ENCODE measurements at places on chromosomes 11 and 22. TPM values are rescaled to one million over a fixed set of nuclear protein-coding genes. Genes with fewer than 3 reads are reported as not detected.
A peak's percentile ranks its signal among the peaks of the same experiment; 100 is the strongest.

GGTLC2 gene
- total RNA-seq = not detected

- peak; percentile 48 for DNase-seq
Measured at GRCh38 chr22:36839356-36840073, 21.3 kb upstream of the NCF4 start.

DNA sequence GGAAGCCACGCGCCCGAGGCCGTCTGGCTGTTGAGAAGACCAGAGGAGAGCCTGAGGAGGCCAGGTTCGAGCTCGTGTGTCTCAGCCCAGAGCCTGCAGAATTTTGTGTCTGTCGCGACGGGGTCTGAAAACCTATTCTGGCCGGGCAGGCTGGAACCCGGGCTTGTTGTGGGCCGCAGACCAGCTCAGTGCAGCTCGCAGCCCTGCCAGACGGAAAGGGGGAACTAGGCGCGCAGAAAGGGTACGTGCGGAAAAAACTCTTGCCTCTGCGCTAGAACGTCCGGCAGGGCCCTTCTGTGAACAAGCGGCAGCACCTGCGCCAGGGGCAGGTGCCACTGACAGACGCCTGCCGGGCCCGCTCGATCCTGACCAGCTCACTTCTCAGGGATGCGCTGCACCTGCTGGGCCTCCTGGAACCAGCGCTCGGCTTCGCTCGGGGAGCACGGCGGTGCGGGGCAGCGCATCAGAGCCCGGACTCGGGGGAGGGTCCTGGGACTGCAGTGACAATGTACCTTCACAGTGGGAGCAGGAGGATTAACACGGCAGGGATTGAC is 409.3 kb downstream of the BRD1 start:
- DNase-seq = no peak

DNA sequence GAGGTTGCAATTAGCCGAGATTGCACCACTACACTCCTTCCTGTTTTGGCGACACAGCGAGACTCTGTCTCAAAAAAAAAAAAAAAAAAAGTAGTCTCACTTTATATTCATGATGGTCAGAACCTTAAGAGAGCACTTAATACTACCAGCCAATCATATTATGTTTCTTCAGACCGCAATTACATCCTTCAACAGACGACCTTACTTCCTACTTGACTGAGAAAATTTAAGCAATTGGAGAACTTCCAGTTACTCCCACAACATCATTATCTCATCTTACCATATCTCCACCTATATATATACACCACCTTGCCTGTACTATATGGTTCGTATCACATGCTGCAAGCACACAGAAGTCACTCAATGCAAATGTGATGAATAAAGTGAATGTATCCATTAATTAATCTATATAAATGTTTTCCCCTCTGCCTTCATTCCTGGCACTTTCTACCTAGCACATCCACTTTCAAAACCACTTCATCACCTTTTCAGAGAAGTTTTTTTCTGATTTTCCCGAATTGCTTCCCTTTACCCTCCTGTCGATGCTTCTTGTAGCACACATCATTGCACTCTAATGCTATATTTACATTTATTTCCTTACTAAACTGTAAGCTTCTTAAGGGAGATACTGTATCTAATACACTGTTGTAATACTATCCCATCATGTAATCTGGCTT is 13.8 kb downstream of the ATP5MG start:
- DNase-seq = no peak

DNA sequence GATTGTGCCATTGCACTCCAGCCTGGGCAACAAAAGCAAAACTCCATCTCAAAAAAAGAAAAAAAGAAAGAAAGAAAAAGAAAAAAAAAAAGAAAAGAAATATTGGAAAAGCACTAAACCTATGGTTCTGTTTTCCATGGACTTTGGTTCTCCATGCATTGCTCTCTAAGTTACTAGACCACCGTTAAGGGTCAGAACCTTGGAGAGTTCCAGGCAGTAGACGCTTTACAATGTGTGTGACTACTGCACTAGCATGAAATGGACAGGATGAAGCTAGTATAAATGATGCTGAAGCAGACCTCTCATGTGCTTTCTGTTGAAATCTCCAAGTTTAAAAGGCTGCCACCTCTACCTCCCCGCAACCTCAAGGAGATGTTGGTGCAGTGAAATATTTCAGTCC is 63.5 kb downstream of the SIK2 start:
- no peak for DNase-seq

GRCh38 chr11:76424379-76424778 is 20.4 kb upstream of the EMSY start:
- no peak for DNase-seq

- DNase-seq = no peak
Measured at GRCh38 chr22:30333707-30334087, 7.0 kb upstream of the TBC1D10A start.

DNA sequence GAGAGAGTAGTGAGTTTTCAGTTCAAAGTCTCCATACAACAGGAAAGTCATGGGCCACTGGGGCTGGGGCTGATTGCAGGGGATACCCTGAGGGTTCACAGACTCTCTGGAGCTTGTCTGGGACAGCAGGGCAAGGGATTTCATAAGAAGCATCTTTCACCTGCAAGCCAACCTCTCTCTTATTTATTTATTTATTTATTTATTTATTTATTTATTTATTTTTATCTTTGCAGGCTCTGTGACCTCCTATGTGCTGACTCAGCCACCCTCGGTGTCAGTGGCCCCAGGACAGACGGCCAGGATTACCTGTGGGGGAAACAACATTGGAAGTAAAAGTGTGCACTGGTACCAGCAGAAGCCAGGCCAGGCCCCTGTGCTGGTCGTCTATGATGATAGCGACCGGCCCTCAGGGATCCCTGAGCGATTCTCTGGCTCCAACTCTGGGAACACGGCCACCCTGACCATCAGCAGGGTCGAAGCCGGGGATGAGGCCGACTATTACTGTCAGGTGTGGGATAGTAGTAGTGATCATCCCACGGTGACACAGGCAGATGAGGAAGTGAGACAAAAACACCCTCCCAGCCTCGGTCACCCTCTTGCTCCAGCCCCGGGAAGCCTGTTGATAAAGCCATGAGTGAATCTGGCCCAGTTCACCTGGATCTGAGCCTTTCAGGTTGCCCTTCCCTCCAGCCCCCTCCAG is 68.4 kb downstream of the GGTLC2 start:
- DNase-seq = no peak

TEX12 gene
- not detected for total RNA-seq

GRCh38 chr11:2885017-2885677 is 428 bp downstream of the CDKN1C start:
- peak; percentile 44 for DNase-seq

Data from foreskin keratinocyte (primary cell).